Chondrocyte (in vitro differentiated cells): ENCODE measurements at places on chromosomes 16 and 17. TPM values are rescaled to one million over a fixed set of nuclear protein-coding genes. Genes with fewer than 3 reads are reported as not detected.

DNA sequence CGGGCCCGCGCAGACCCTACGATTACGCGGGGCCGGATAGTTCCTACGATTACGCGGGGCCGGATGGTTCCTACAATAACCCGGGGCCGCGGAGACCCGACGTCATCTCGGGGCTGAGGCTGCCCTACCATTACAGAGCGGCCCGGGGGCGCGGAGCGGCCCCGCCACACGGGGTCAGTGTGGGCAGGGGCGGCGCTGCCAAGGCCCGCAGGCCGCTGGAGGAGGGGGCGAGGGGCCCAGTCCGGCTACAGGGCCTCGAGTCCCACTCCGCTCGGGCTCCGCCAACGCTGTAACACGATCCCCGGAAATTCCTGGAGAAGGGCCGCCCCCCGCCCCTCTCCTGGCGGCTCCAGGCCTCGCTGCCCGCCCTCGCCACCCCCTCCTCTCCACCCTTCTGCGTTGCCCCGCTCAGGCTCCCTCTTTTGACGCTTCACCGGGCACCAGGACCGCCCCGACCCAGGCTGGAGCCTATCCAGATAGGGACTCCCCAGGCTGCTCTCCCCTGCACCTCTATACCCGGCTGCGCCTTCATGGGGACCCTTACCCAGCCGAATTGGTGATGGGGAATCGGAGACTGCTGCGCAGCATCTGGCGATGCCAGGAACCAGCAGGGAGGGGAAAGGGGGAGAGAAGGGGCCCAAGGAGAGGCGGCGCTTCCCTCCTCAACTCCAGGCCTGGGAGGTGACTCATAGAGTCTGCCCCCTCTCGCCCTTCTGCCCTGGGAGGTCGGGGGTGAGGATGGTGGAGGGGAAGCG is at the start of gene RAB34:
RAB34 (minus strand) TSS at position 291 of the 755 bp plus-strand sequence. CDS start 602 bp downstream, outside the sequence.
- H3K27ac ChIP-seq, result peak within 1 kb of the TSS; percentile 94
- DNase-seq, result no peak
- peaks cover 63% of the 10 kb centered on the region for H3K4me1 ChIP-seq
- H3K36me3 ChIP-seq, result peaks cover 27% of the 10 kb centered on the region

DNA sequence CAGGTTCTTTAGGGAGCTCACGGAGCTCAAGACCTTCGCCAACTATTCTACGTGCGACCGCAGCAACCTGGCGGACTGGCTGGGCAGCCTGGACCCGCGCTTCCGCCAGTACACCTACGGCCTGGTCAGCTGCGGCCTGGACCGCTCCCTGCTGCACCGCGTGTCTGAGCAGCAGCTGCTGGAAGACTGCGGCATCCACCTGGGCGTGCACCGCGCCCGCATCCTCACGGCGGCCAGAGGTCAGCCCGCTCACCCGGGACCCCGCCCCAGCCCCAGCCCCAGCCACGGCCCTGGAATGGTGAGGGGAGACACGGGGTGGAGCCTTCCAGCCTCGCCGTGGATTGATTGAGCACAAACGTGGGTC is 13.5 kb downstream of the SARM1 start:
- H3K27me3 ChIP-seq, result no peaks in the 10 kb centered on the region
- H3K36me3 ChIP-seq, result peaks cover 24% of the 10 kb centered on the region
- H3K4me3 ChIP-seq, result no peak overlapping the region
- H3K4me1 ChIP-seq, result no peaks in the 10 kb centered on the region

- H3K4me3 ChIP-seq, result no peak overlapping the region
- H3K36me3 ChIP-seq, result no peaks in the 10 kb centered on the region
- peaks cover 17% of the 10 kb centered on the region for H3K4me1 ChIP-seq
- DNase-seq, result no peak
- H3K27me3 ChIP-seq, result no peaks in the 10 kb centered on the region
Observed at GRCh38 chr17:43702637-43703036, 40.9 kb upstream of the MEOX1 start.

DNA sequence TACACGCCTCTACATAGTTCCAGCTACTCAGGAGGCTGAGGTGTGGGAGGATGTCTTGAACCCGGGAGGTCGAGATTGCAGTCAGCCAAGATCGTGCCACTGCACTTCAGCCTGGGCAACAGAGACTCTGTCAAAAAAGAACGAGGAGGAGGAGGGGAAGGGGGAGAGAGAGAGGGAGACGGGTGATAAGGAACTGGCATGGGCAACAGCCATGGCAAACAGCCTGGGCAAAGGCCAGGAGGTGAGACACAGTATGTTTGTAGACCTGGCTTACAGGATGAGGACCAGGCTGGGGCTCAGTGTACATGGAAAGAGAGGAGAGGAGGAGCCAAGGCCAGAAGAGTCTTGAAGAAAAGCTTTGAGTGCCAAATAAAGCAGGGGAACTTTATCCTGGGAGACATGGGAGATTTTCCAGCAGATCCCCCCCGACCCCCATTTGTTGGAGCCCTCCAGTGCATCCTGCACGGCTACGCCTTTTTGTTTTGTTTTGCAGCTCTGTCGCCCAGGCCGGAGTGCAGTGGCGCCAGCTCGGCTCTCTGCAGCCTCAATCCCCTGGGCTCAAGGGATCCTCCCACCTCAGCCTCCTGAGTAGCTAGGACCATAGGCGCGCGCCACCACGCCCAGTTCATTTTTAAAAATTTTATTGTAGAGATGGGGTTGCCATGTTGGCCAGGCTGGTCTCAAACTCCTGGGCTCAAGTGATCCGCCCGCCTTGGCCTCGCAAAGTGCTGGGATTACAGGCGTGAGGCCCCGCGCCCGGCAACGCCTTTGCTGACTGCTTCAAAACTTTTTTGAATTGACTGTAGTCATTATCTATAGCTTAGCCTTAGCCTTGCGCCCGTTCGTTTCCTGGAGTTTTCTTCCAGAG is 1.3 kb upstream of the ALKBH5 start:
- peak overlapping the region; percentile 92 for H3K4me3 ChIP-seq
- H3K4me1 ChIP-seq, result peaks cover 36% of the 10 kb centered on the region
- peak overlapping the region; percentile 99 for H3K27ac ChIP-seq
- H3K36me3 ChIP-seq, result peaks cover 3% of the 10 kb centered on the region
- no peaks in the 10 kb centered on the region for H3K27me3 ChIP-seq

The FSCN2 gene
- total RNA-seq, result 4.1 to 6.1 TPM (median 5.3 TPM) in 3 replicates

The IL34 gene
- 13.0 to 25.0 TPM (median 20.8 TPM) in 3 replicates for total RNA-seq

The CTRB1 gene
- total RNA-seq, result not detected in 3 replicates

- H3K27ac ChIP-seq, result no peak overlapping the region
- H3K36me3 ChIP-seq, result peaks cover 3% of the 10 kb centered on the region
- no peaks in the 10 kb centered on the region for H3K4me1 ChIP-seq
Observed at GRCh38 chr16:5026664-5027063, 7.1 kb downstream of the NAGPA start.

The P2RX1 gene
- not detected in 3 replicates for total RNA-seq

DNA sequence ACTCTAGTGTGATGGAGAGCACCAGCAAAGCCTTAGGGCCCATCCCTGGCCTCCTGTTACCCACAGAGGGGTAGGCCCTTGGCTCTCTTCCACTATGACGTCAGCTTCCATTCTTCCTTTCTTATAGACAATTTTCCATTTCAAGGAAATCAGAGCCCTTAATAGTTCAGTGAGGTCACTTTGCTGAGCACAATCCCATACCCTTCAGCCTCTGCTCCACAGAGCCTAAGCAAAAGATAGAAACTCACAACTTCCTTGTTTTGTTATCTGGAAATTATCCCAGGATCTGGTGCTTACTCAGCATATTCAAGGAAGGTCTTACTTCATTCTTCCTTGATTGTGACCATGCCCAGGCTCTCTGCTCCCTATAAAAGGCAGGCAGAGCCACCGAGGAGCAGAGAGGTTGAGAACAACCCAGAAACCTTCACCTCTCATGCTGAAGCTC is at the start of gene CCL8:
CCL8 (plus strand) TSS at position 397 of the 445 bp plus-strand sequence. CDS start 67 bp downstream, outside the sequence.
- peaks cover 4% of the 10 kb centered on the region for H3K27me3 ChIP-seq
- peaks cover 10% of the 10 kb centered on the region for H3K4me1 ChIP-seq
- DNase-seq, result no peak
- no peak within 1 kb of the TSS for H3K27ac ChIP-seq
- no peaks in the 10 kb centered on the region for H3K36me3 ChIP-seq

GRCh38 chr17:50584116-50584515 is 23.6 kb downstream of the CACNA1G start:
- H3K36me3 ChIP-seq, result no peaks in the 10 kb centered on the region
- H3K27me3 ChIP-seq, result peaks cover 20% of the 10 kb centered on the region
- no peak overlapping the region for H3K27ac ChIP-seq
- no peak overlapping the region for H3K4me3 ChIP-seq

- no peak overlapping the region for H3K27ac ChIP-seq
- no peak for DNase-seq
- H3K36me3 ChIP-seq, result no peaks in the 10 kb centered on the region
- H3K4me3 ChIP-seq, result no peak overlapping the region
Observed at GRCh38 chr17:67022451-67022810, 21.9 kb upstream of the CACNG1 start.

The ANKFN1 gene
- total RNA-seq, result not detected in 3 replicates

- H3K36me3 ChIP-seq, result peaks cover 2% of the 10 kb centered on the region
- H3K4me1 ChIP-seq, result peaks cover 2% of the 10 kb centered on the region
- H3K27me3 ChIP-seq, result no peaks in the 10 kb centered on the region
- H3K27ac ChIP-seq, result no peak overlapping the region
Observed at GRCh38 chr17:34974179-34974578, 6.1 kb upstream of the LIG3 start.

The WFIKKN1 gene
- total RNA-seq, result 0.36 to 0.56 TPM (median 0.47 TPM) in 3 replicates

- no peak overlapping the region for H3K27ac ChIP-seq
- no peak for DNase-seq
- no peak overlapping the region for H3K4me3 ChIP-seq
- H3K36me3 ChIP-seq, result peaks cover 2% of the 10 kb centered on the region
- H3K4me1 ChIP-seq, result no peaks in the 10 kb centered on the region
- H3K27me3 ChIP-seq, result peaks cover 38% of the 10 kb centered on the region
Observed at GRCh38 chr17:73985466-73986015, 217.9 kb upstream of the RPL38 start.

The PLCD3 gene
- 123 to 135 TPM (median 128 TPM) in 3 replicates for total RNA-seq
